Stimulated activated naive CD8-positive, alpha-beta T cell treated with anti-CD3 and anti-CD28 coated beads, Interleukin-15, amount 100 ng/mL, for 72 hours (primary cell): ENCODE measurements at places on chromosomes 6 and 20.

DNA sequence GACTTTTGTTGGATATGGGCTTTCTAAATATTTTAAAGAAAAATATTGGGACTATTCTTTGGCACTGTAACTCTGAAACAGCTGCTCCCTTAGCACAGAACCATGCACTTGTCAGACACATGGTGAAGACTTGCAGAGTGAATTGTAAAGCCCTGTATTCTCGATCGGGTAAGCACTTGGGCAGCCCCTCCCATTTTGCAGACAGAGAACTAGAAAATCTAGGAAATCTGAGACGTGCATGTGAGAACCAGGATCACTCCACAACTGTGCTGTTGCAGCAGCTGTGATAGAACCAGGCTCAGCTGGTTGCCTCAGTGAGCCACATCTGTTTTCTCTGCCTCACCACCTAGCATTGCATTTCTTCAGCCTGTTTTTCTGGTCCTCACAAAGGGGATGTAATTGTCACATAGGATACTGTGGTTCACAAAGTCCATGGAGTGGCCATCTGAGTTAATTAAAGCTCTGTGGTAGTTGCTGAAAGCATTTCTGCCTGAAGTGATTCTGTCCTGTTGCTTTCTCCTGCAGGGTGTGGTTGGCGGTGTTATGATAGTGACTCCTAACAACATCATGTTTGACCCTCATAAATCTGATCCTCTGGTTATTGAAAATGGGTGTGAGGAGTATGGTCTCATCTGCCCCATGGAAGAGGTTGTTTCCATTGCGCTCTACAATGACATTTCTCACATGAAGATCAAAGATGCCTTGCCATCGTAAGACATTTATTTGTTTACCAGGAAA lies 71.8 kb upstream of the HINT3 start:
- DNase-seq = no peak

GRCh38 chr6:145076115-145076841 lies 659.0 kb downstream of the EPM2A start:
- DNase-seq = no peak

DNA sequence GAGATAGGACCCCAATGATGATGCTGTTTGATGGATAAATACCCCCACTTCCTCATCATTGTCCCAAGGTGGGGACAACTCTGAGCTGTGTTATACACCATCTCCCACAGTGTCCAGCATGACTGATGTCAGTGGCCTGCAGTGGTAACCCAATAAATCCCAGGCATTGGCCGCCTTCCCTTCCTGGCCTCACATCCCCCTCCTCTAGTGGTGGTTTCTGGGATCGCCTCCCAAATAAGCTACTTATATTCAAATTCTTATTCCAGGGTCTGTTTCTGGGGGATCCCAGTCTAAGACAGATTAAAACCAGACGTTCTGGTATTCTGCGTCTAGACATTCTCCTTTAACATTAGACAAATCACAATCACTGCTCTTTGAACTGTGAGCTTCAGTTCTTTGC lies 90.6 kb downstream of the SCP2D1 start:
- DNase-seq = no peak

GRCh38 chr6:22878706-22879105 lies 309.3 kb downstream of the HDGFL1 start:
- no peak for DNase-seq

GRCh38 chr6:116328528-116328903 lies 42.2 kb upstream of the DSE start:
- DNase-seq = no peak

DNA sequence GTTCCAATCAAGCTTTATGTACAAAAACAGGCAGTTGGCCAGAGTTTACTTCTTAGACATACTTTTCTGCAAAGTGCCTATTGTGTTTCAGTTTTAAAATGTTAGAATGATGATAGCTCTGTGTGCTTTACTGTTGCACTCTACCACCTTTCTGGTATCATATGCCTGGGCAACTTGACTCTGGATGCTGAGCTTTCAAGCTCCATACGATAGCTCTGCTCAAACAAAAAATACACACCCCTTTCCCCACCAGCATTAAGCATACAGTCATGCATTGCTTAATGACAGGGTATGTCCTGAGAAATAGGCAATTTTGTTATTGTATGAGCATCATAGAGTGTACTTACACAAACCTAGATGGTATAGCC lies 123.1 kb downstream of the RCAN2 start:
- no peak for DNase-seq

DNA sequence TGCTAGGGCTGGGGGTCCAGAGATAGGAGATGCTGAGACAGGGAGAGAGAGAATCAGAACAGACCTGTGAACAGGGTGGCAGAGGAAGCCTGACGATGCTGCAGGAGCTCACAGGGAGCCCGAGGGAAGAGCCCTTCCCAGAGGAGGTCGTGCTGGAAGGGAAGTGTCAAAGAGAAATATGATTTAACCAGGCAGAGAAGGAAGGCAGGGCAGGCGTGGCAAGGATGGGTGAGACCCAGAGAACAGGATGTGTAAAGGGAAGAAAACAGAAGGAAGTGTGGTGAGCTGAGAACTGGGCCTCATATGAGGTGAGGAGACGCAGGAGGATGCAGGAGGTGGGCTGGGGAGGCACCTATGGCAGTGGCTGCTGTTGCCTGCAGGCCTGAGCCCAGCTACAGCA lies 105.6 kb downstream of the ZDHHC14 start:
- DNase-seq = no peak

DNA sequence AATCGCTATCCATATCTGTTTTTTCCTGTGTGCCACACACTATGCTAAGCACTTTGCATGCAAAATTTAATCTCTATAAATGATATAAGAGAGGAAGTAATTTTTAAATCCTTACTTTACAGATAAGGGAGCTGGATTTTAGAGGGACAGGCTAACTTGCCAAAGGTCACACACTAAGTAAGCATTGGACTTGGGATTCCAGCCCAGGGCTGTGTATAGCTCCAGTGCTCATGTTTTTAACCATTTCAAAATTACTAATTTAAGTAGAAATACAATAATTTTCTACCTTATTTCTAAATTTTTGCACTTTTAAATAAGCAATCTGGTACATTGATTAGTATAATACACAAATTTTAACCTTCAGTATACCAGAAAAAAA lies 144.6 kb downstream of the UST start:
- no peak for DNase-seq

DNA sequence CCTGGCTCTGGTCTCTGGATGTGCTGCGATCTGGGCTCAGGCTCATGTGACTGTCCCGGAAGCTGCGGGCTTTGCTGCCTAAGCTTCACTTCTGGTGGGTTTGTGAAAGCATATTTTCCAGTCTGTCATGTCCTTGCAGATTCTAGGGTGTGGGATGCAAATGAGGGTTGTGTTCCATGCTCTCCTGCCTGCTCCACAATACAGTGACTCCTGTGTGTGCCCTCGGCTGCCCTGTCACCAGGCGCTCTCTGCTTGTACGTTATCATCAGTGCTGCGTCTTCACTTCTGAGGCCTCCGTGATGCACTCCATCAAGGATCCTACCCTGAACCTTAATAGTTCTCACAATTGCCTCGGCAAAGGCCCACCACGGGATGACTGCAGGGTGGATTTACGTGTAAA lies 84.2 kb downstream of the TTLL2 start:
- no peak for DNase-seq

DNA sequence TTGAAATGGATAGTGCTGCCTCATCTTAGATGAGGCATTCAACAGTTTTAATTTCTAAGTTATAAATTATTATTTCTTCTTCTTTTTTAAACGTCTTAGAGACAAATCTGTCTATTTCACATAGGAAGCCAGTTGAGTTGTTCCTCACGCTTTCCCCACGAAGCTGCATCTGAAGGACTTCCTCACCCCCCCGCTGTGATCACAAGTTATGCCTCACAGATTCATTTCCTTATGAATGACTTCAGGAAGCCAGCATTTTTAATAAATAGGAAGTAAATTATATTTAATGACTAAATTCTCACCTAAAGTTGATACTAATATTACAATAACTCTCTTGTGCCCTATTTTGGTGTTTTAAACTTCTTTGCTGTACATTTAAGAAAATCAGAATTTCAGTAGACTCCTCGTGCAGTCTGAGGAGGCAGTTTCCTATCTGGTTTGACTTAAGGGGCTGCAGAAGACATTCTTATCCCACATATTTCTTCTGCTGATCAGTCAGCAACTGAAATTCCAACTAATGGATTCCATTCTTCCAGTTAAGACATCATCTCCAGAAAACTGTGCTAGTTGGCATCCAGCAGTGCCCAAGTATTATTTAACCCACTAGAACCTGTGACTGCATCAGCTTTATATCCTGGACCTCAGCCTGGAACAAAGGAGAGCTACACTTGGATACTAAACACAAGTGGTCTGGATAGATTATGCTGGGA lies 182.7 kb upstream of the CCN2 start:
- no peak for DNase-seq

- no peak for DNase-seq
Measured at GRCh38 chr6:76840041-76840745, 623.1 kb downstream of the HTR1B start.

GRCh38 chr6:73252703-73253102 lies 10.3 kb downstream of the KHDC1 start:
- no peak for DNase-seq

- no peak for DNase-seq
Measured at GRCh38 chr6:65566117-65566516, 140.9 kb downstream of the EYS start.

DNA sequence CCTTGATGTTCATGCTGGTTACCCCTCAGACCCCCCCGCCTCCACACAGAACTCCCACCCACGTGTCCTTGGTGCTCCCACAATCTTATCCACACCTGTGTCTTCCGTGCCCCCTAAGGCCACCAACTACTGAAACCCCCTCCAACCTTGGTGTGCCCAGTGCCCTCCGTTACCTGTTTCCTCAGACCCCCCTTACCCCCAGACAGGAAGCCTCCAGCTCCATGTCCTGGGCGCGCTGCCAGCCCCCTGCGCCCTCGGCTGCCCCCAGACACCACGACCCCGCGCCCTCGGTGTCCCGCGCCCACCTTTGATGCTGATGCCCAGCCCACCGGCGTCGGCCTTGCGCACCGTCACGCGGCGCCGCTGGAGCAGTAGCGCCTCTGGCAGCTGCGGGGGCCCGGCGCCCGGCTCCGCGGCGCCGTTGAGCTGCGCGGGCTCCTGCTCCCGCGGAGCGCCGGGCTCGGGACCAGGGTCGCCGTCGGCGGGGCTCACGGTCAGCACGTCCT lies 504 bp downstream of the SNTA1 start:
- DNase-seq = peak; percentile 24

- DNase-seq = no peak
Measured at GRCh38 chr6:118933855-118934460, 1.0 kb downstream of the MCM9 start.

GRCh38 chr6:111423960-111424846 lies 58.8 kb downstream of the REV3L start:
- DNase-seq = no peak

GRCh38 chr20:17495826-17496225 lies 35.4 kb downstream of the BFSP1 start:
- no peak for DNase-seq

DNA sequence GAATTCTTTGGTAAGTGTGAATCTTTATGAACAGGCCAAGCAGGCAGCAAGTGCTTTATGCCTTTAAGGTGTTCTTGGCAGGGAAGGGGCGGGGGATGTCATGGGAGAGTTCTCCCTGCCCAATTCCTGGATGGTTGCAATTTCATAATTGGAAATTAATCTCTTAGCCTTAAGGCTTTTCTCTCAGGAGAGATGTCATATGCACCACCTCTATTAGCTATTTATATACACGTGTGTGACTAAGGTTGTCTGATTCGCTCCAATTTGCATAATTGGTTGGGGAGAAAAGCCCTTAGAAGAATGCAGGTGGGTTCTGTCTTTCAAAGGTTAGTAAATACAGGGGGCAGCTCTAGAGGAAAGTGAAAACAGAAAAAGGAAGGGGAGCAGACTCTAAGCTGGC lies 5.2 kb upstream of the ENPP5 start:
- no peak for DNase-seq

DNA sequence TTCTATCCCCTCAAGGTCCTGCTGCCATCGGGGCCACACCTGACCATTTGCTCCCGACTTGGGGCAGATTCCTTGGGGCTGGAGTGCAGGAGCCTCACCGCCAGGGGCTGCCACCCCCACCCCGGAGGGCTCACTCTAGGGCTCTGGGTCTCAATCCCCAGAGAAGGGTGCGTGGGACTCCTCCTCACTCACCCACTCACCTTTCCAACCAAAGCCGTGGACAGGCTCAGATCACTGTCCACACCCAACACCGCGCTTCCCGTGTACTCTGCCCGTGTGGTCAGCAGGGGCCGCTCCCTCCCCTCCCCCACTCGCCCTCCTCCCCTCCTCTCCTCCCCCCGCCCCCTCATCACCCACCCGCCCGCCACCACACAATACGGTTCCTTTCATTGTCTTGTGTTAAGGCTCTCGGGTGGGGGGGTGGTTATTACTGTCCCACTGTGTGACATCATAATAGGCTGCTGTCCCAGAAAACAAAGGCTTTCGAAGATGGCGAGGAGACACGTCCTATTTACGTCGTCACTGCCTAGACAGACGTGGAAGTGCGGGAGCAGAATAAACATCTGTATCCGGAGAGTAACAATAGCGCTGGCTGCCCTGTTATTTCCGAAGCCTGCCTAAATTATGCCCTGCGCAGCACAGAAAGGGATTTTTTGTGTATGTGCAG lies 85.8 kb downstream of the YTHDF1 start:
- DNase-seq = no peak

DNA sequence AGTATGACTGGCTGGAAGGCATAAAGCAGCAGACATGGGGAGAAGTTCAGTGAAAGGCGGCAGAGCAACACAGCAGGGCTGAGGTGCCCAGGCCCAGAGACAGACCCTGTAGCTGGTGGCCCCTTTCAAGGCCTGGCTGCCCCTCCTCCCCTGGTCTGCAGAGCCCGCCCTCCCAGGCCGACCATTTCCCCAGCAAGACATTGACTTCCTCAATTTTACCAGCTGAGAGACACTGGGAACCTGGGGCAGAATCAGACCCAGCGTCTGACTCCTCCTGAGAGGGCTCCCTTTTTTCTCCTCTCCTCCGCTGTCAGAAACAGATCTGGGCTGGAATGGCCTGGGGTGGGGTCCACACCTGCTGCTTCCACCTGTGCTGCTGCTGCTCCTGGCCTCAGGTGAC lies at the start of gene TREML4:
Gene TREML4, plus strand, starts transcription at position 254 of the 400 bp plus-strand sequence. Its CDS starts 79 bp downstream, at position 333.
- DNase-seq = no peak

DNA sequence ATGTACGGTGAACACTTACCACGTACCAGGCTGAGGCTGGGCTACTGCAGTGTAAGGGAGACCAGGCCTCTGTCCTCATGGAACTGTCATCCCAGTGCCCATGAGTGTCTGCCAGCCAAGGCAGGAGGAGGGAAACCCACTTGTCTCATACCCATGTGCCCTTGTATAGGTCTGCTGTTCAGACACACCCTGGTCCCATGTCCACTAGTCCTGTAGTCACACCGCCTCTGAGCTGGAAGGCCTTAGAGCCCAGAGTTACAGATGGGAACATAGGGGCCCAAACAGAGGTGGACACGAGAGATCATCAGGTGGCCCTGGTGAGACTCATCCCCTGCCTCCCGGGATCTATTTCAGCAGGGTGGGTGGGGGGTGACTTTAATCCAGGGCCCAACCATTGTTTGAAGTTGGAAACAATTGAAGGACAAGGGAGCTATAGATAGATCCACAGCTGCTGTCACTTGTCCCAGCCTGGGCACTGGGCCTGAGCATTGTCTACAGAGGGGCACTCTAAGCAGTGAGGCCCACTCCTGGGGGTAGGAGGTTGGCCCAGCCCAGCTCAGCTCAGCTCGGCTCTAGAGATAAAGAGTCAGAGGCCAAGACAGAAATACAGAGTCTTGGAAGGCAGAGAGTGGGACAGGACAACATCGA lies 14.6 kb downstream of the MYH7B start:
- DNase-seq = no peak

GRCh38 chr6:44696099-44696498 lies 308.6 kb downstream of the CDC5L start:
- no peak for DNase-seq

- no peak for DNase-seq
Measured at GRCh38 chr6:87909849-87910248, 137.8 kb upstream of the SPACA1 start.
